Activated T-cell treated with anti-CD3 and anti-CD28 coated beads for 4 hours (primary cell): ENCODE measurements at places on chromosomes 1 and 21.

DNA sequence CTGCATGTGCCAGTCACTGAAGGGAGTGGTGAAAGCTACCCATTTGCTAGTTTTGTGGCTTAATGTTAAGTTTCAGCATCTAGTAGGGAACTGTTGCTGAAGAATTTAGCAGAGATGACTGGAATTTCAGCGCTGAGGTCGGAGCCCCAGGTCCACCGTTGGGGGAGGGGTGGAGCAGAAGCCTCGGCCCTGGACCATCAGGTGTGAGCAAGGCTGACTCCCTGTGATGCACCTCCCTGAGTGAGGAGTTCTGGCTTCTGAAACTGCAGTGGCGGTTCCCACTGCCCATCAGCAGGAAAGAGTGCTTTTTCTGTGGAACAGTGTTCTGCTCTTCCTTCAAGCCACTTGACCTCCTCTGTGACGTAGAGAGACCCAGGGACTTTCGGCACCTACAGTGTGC is 1.3 kb downstream of the NOS1AP start:
- no peak for DNase-seq

GRCh38 chr1:172758259-172758658 is 99.4 kb downstream of the FASLG start:
- DNase-seq = no peak

GRCh38 chr1:77428068-77428467 is 146.2 kb downstream of the AK5 start:
- DNase-seq = no peak

- no peak for DNase-seq
These were observed 76.1 kb upstream of the ZNF326 start for GRCh38 chr1:89918794-89919155.

GRCh38 chr1:169090900-169091311 is 15.6 kb upstream of the ATP1B1 start:
- DNase-seq = no peak

GRCh38 chr1:202807451-202807925 is 733 bp downstream of the KDM5B start:
- DNase-seq = peak; percentile 58

GRCh38 chr21:44282370-44282769 is 3.3 kb upstream of the AIRE start:
- DNase-seq = no peak

GRCh38 chr1:75334876-75335389 is 200.7 kb downstream of the LHX8 start:
- DNase-seq = no peak

DNA sequence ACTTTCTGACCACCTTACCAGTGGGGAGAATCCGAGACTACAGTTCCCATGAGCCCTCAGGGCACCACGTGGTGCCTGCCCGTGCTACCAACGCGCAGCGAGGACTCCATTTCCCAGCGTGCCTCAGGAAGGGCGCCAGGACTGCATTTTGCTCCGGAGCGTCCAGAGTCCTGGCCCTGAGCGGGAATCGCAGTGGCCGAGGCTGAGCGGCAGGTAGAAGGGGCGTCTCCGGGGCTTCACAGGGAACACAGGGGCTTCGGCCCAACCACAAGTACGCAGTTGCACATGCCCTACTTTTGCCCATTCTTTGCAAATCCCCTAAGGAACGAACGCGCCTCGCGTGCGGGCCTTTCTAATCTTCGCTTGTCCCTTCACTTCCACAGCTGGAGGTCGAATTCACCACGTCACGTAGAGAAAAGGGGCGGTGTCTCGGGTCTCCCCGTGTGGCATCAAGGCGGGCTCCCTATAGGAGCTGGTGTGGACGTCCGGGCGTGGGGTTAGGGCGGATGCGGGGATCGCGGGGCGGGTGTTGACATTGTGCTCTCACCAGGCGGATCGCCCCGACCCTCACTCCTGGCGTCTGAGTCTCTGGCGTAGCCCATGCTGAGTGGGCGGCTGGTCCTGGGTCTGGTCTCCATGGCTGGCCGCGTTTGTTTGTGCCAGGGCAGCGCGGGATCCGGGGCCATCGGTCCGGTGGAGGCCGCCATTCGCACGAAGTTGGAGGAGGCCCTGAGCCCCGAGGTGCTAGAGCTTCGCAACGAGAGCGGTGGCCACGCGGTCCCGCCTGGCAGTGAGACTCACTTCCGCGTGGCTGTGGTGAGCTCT is at the start of gene BOLA1:
Gene BOLA1, plus strand, starts transcription at position 109 of the 825 bp plus-strand sequence. Its CDS starts 492 bp downstream, at position 601.
- DNase-seq = peak; percentile 71

DNA sequence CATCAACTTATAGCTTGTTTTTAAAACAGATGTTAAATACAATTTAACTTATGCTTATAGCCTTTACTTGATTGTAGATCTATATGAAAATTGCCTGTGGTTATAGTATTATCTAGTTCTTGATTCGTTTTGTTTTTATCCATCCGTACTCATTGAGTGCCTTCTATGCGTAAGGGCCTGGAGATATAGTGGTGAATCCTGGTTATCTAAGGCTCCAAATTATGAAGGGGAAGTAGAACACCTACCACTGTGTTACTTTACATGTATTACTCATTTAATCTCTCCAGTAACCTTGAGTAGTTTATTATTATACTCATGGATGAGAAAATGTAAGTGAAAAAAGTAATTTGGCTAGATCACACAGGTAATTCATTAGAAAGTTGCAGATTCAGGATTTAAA is 121.8 kb downstream of the OSBPL9 start:
- no peak for DNase-seq

- DNase-seq = no peak
These were observed 7.2 kb downstream of the GALNT2 start for GRCh38 chr1:230074270-230074669.

DNA sequence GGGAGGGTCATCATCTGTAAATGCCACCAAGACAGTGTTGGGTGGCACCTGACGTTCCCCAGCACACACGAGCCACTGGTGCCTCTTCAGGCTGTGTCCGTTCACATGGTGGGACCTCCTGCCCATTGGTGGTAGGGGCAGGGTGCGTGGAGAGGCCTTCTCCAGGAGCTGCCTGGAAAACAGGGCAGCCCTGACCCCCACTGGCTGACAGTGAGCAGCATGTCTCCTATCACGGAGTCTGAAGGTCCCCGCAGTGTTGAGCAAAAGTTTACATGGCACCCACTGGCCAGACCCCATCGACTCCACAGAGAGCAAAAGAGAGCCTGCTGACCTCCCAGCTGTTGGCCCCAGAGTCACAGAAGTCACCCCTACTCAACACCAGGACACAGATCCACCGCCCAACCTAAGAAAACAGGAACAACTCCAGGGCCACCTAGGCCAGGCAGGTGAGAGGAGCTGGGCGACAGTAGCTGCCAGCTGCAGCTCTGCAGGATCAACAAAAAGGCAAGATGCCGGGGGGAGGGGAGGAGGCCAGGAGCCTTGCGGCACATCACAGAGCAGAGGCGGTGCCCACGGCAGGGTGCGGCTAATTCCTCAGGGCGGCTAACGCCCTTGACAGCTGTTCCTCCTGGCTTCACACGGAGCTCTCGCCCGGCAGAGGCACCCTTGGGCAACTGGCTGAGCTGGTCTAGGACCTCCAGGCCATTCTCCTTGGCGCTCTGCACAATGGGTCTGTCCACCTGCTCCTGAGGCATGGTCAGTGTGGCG is 14.4 kb upstream of the IFI6 start:
- no peak for DNase-seq

- DNase-seq = no peak
These were observed 228.5 kb downstream of the LRRC40 start for GRCh38 chr1:69976896-69977295.

- DNase-seq = no peak
These were observed 8.0 kb downstream of the RGL1 start for GRCh38 chr1:183812686-183813569.

DNA sequence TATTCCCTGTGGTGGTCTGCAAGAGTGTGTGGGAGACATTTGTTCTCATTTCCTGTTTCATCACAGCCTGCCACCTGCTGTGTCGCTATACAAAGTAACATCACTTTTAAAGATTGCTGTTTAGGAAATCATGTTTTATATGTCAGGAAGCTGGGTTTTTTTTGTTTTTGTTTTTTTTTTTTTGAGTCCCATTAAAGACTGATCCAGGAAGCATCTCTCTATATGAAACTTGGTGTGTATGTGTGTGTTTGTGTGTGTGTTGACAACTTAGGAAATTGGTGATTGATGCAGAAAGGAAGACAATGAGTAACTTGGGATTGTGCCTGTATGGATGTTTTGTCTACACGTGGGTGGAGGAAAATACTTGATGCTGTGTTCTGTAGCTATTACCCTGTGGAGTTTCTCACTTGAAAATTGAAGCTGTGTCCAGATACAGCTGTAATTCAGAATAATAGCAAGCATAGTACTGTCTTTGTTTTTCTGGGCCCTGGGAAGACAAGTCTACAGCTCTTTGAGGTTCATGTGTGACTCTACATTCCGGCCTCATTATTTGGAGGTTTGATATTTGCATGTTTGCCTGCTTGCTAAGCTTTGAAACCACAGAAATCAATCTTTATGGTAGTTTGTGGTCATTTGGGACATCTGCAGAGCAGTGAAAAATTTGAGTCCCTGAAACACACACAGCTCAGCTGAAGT is 47.9 kb downstream of the LAMC1 start:
- no peak for DNase-seq

GRCh38 chr1:145983206-145983675 is 13.1 kb downstream of the TXNIP start:
- no peak for DNase-seq

GRCh38 chr1:157831968-157832626 is 9.5 kb downstream of the CD5L start:
- DNase-seq = no peak

DNA sequence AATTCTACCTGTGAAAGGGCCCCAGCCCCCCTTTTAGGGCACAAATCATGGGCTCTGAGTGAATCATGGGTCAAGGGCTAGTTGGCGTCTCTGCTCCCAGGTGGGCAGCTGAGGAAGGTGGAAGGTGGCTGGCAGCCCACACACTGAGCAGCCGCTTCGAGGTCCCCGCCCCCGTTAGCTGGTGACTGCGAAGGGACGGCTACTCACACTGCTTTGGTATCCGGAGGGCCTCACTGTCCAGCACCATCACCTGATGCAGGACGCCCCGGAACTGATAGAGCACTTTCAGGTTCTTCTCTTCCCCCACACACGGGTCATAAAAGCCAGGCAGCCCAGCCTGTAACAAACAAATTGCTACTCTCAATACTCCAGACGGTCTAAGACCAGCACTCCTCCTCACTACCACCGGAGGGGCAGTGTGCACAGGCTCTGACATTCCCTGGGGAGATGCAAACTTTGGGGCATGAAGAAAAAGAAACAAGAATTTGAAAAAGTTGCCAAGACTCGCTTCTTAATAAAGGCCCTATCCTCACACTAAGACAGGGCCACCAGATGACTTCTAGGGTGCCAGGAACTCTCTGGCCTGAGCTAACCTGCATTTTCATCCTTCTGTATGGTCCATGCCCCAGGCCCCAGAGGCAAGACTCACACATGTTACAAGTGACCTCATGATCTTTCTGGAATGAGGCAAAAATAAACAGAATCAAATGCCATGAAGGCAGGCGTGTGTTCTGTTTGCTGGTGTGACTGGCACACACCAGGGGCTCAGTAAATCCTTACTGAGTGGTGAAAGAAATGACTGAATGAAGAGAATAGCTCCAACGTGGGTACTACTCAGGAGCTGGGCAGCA is 11.5 kb downstream of the THAP3 start:
- DNase-seq = no peak

DNA sequence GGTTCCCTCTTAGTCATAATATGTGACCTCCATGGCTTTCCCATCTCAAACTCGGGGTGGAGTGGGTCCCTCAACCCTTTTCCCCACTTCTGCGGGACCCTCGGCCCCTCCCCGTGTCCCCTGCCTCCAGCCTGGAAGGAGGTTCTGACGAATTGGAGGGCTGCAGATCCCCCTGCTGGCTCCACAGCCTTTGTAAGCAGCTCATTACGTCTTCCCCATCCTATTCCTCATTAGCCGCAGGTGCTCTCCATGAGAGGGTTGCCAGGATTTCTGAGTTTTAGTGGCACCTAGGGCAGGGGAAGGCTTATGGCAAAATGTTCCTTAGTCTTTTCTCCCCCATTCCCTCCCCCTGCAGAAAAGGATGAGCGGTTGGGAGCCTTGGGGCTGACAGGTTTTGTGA is 8.3 kb downstream of the ACTL8 start:
- DNase-seq = no peak

- no peak for DNase-seq
These were observed 220.8 kb downstream of the SLC35F3 start for GRCh38 chr1:234125283-234125682.

GRCh38 chr21:22352088-22352487 is 1353.9 kb downstream of the NCAM2 start:
- DNase-seq = no peak

GRCh38 chr1:111989531-111990025 is at the start of gene KCND3:
TSS of gene KCND3 (minus strand) at chr1:111989668.
- DNase-seq = no peak

- DNase-seq = no peak
These were observed 58.4 kb downstream of the ZZZ3 start for GRCh38 chr1:77624102-77624501.

GRCh38 chr1:55331351-55331750 is 116.2 kb upstream of the USP24 start:
- DNase-seq = no peak

DNA sequence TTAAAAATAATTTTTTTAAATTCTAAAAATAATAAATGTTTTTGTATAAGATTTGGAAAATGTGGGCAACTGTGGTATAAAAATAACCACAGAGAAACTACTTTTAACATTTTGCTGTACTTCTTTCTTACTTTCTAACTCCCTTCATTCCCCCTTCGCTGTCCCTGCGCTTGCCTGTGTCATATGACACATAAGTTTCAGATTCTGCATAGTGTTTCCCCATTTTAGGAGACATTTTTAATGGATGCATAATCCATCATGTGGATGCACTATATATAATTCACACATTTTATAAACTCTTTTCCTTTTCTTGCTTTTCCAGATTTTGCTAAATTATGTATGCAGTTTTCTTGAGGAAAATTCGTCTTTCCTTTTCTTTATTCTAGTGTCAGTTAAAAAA is 16.3 kb downstream of the ATG4C start:
- no peak for DNase-seq

DNA sequence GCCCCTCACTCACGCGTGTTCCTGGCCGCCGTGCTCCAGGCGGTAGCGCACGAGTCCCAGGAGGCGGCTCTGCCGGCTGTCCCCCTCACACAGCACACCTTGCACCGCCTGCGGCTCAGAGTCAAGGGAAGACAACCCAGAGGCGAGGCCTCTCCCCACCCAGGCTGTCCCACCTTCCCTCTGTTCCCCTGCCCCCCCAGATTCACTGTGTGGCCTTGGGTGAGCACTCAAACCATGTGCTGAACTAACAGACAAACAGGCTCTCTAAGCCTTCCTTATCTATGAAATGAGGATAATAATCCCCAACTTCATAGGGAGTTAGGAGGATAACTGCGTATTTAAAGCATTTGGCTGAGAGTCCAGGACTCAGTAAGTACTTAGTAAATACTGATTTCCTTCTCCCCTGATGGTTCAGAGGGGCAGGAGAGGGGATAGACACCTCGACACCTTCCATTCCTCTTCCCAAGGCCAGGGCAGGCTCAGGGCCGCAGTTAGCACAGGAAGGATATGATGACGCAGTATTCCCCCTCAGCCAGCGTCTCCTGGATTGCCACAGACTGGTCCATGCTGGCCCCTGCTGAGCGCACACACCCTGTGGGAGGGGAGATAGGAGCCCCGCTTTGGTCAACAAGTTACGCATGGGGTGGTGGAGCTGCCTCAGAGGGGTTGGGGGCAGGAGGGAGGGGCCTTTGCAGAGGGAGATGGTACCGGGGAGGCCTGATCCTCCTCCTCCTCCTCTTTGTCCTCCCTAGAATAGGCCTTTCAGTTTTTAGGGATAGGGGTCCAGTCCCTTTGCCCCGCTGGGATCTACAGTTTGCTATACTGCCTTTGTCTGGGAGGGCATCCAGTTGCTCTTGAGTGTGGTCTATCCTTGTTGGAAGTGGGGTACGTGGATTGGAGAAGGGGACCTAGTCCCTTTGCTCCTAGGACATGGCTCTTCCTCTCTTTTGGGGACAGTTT is 830 bp downstream of the INPP5B start:
- no peak for DNase-seq

- no peak for DNase-seq
These were observed 10.2 kb downstream of the UAP1 start for GRCh38 chr1:162571696-162572095.
